ENCODE measurements at places on chromosomes 5 and 9. TPM values are rescaled to one million over a fixed set of nuclear protein-coding genes. Genes with fewer than 3 reads are reported as not detected.

RNF183 gene
- polyA plus RNA-seq, result 1.5 TPM

DNA sequence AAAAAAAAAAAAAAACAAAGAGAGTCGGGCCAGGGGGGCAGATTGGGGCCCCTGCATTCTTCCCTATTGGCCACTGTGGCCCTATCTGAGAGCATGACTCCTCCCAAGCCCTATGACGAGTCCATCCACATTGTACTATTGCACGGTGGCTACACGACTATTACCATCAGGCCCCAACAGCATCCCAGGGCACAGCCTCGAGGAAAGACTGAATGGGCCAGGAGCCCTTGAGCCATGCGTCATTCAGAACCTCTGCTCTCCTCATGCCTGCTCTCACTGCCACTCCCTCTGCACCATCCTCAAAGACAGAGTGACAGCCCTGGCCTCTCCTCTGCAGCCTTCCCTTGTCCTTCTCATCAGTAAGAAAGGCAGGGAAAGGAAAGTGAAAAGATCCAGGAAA is 20.2 kb upstream of the ORM1 start:
- DNase-seq, result peak; percentile 4
- H3K27me3 ChIP-seq, result no peaks in the 10 kb centered on the region
- H3K27ac ChIP-seq, result no peak overlapping the region
- no peaks in the 10 kb centered on the region for H3K4me1 ChIP-seq

DNA sequence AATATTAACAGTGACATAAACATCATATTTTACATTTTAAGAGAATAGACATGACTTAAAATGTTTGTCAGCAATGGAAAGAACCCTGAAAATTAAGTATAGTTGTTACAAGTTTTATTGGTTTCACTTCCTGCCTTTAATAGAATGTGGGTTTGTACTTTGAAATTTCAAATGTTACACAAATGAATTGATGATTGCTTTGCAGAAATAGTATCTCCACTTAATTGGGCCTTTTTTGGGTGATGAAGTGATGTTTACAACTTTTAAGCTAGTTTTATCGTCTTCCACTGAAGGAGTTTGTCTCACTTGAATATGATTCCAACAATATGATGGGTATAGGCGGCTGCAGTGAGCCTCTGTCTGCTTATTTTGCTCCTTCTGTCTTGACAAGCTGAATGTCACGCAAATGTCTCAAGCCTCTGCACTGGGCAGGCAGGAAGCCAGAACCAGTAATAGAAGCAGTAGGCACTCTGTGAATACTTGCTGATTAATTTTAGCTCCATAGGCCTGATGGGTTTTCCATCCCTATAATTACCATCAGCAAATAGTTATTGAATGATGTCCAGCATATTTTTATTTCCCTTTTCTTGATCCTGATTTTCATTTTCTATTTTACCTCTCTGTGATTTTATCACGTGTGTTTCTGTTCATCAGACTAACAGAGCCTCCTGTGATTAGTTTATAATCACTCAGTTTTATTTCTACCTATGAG is 10.6 kb upstream of the NR3C1 start:
- no peak for DNase-seq
- peaks cover 12% of the 10 kb centered on the region for H3K4me1 ChIP-seq
- no peaks in the 10 kb centered on the region for H3K36me3 ChIP-seq
- no peak overlapping the region for H3K27ac ChIP-seq
- H3K4me3 ChIP-seq, result no peak overlapping the region
- no peaks in the 10 kb centered on the region for H3K27me3 ChIP-seq

DNA sequence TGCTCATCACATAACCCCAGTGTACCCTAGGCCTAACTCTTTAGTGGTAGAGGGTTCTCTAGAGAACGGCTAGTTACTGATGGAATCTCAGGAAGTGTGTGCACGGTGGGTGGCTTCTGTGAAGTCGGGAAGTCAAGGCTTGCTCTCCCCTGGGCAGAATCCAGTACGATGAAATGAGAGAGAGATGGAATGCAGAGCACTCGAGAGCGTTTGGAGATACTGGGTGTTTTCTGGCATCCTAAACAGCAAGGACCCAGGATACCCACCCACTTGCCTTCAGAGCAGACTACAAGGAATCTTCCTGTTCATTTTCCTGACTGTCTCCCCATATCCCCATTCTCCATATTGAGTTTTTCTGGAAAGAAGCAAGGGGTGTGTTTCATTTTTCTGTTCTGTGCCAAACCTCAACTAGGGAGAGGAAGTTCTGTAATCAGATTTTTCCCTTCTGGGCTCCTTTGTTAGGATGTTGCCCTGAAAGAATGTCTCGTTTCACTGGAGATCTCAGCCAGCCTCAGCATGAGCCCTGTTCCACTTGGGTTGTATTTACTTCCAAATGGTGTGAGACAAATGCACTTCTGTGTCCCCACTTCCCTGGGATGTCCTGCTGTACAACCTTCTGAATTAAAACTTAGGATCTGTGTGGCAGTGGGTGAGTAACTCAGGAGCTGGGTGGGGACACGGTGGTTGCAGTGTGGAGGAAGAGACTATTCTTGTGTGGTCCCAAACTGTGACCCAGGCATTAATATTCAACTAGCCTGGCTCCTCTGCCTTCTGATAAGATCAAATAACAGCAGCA is 108.9 kb upstream of the SPRY4 start:
- DNase-seq, result no peak
- H3K27ac ChIP-seq, result no peak overlapping the region
- no peak overlapping the region for H3K4me3 ChIP-seq
- H3K36me3 ChIP-seq, result no peaks in the 10 kb centered on the region
- no peaks in the 10 kb centered on the region for H3K4me1 ChIP-seq

SH3PXD2B gene
- polyA plus RNA-seq, result 4.3 TPM

Measured in pancreas (tissue), 10 donors.